ENCODE measurements at places on chromosomes 6 and 20.

DNA sequence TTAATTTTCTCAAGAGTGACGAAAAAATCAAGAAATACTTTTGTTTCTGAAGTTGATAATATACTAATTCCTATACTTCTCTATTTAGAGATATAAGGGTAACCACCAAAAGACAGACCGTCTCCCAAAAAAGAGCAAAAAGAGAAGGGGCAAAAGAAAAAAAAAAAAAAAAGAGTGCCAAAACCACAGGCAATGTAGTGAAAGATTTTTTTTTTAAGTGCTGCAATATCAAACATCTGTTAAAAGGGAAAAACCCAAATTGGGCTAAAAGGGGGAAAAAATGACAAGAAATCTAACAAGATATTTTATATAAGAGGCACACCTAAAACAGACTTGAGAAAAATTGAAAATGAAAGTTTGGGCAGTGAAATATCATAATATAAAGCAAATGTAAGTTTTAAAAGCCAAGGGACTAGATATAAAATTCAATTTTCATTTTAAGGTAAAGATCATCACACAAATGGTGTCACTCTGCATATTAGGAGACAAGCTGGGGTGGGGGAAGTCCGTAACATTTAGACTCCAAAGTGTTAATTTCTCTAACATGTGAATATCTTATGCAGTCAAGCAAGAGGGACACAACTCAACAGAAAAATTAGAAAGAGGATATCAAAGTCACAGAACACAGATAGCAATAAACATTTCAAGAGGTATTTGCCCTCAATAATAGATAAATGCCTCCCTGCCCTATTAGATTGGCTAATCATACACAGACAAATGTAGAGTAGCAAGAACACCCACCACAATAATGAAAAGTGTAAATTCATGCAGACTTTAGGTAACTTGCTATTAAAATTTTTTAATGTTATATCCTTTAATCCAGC, 9.1 kb downstream of the C6orf52 start:
- no peak for DNase-seq

- DNase-seq: no peak
Observed at GRCh38 chr6:33663727-33664449, 42.8 kb downstream of the ITPR3 start.

DNA sequence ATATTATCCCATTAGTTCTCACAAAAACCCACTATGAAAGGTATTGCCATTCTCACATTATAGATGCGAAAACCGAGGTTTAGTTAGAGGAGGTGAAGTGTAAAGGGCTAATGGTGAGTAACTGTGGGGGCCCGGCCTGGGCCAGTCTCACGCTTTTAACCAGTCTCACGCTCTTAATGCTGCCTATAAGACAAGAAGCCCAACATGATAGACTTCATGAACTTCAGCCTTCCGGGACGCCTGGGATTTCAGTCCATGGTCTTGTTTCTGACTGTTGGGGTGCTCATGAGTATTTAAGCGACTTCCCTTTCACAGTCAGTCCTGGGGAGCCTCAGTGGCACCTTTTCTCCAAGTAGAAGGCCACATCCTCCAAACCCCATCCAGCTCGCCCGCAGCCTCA, 31.7 kb downstream of the AGPAT4 start:
- no peak for DNase-seq

GRCh38 chr6:160735523-160735922, 33.5 kb downstream of the PLG start:
- no peak for DNase-seq

DNA sequence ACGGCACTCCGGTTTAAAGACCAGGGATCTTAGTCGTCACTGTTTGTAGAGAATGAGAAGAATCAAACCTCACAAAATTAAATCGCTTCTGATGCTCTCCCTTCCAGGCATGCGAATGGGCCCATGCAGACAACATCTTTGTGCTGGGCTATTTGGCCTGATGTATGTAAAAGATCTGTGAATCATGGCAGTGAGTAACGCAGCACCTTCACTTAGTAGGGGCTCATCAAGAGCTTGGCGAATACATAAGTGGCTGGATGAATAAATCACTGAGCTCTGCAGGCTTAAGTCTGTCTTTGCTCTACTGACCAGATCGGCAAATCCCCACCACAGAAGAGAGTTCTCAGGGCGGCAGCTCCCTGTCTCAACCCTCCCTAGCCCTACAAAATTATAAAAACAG, 44.8 kb upstream of the AFDN start:
- no peak for DNase-seq

GRCh38 chr6:131555992-131556391, 17.0 kb upstream of the ARG1 start:
- no peak for DNase-seq

DNA sequence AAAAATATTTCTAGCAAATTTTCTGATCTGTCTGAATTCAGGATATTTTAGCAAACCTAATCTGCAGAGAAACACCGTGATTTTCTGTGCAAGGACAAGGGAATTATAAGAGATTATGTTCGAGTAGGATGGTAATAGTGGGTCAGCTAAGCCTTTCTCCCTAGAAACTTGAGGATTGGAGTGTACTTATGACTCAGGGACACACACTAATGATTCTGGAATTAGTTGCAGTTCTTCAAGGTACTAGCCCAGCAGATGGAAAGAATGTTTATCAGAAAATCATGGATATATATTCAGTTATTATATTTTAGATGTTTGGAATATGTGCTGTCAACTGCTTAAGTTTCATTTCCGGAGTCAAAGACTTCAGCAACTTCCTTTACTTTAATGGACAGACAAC, 177.1 kb upstream of the MAP3K7 start:
- no peak for DNase-seq

GRCh38 chr6:129485746-129486145, 224.2 kb downstream of the ARHGAP18 start:
- peak; percentile 30 for DNase-seq

GRCh38 chr6:158071121-158072082, 89.7 kb downstream of the SYNJ2 start:
- DNase-seq: no peak

- no peak for DNase-seq
Observed at GRCh38 chr20:11130554-11131166, 456.9 kb upstream of the JAG1 start.

DNA sequence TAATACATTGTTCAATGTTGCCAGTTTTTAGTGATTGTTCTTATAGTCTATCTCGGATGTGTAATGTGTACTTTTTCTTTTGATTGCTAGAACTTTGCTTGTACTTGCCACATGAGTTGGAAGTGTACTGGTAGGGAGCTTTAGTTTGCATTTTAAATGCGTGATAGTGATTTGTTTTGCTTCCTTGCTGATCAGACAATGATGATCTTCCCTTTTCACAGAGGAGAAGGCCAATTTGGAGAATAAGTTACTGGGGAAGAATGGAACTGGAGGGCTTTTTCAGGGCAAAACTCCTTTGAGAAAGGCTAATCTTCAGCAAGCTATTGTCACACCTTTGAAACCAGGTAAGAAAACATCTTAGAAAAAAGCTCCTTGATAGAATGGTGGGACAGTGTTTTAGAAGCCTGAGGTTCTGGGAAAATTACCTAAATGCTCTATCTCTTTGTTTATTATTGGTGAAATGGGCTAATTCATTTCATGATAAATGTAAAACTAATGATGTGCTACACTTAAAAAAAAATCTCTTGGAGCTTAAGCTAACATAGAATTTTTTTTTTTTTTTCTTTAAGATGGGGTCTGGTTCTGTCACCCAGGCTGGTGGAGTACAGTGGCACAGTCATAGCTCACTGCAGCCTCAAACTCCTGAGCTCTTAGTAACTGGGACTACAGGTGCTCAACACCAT, 20.9 kb downstream of the TPX2 start:
- no peak for DNase-seq

DNA sequence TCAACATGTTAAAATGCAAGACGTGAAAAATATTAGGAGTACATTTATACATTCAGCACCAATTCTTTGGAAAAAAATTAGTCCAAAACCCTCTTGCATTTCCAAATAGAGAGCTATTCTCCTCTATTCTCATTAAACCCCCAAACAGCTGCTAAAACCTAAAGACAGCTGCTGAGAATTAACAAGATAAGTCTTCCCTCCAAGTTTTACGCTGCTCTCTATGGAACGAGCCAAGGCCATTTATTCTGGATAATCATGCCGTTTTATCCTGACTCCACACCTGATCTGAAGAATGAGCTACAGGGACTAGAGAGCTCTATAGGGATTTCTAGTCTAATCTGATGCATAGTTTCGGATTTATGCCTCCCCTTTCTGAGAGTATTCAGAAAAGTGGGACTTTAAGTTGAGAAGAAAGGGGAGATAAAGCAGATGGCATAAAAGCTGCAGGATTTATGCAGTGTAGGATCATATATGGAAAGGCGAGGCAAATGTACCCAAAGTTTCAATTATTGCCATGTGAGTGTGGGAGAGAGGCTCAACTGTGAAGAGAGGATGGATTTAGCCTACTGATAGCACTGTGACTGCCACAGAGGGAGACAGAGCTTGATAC, 64.7 kb upstream of the HS3ST5 start:
- DNase-seq: no peak

GRCh38 chr6:35737413-35738211, 780 bp downstream of the ARMC12 start:
- peak; percentile 71 for DNase-seq

DNA sequence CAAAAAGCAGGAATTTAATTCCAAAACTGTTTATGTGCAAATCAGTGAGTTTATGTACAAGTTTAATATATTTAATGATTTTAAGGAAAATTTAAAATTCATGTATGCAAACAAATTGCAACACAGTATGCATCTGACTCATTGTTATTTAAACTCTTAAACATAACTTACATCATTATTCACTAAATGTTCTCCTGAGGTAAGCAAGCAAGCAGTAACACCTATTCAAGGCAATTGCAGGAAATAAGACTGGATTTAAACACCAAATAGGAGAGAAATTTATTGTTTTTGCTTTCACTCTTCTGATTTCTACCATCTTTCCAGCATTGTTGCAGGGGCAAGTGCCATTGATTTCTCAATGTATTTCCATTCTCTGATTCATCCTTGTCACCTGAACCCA, 239.5 kb downstream of the TFAP2A start:
- DNase-seq: no peak

- peak; percentile 50 for DNase-seq
Observed at GRCh38 chr6:12354499-12354898, 64.3 kb downstream of the EDN1 start.

GRCh38 chr6:144364208-144364720, 79.1 kb downstream of the UTRN start:
- no peak for DNase-seq

DNA sequence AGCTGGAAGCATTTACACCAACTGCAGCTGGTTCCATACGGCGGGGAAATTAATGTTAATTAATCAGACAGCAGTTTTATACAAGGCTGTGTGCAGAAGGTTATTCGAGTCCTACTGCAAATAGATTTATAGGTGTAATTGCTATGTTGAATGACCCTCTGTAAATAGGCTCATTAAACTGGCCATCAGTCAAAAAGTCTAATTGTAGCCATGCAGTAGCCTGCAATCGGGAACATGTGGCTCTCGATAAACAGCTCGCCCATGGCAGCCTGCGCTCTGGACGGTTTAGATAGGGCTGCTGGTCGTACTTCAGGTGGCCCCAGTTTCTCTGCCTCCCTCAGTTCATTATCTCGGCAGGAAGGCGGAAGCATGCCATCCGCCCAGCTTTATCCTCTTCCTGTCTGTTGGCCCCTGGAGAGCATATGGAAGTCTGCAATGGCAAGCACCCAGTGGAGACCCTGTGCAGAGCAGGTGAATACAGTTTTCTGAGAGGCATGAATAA, 143.2 kb downstream of the MBOAT1 start:
- no peak for DNase-seq

GRCh38 chr20:2004171-2004570, 10.3 kb upstream of the PDYN start:
- DNase-seq: no peak

GRCh38 chr6:159033160-159034049, 11.4 kb downstream of the TAGAP start:
- no peak for DNase-seq

GRCh38 chr20:24362080-24362479, 107.3 kb upstream of the SYNDIG1 start:
- no peak for DNase-seq

- DNase-seq: peak; percentile 12
Observed at GRCh38 chr6:63943826-63944225, 308.2 kb downstream of the PHF3 start.

DNA sequence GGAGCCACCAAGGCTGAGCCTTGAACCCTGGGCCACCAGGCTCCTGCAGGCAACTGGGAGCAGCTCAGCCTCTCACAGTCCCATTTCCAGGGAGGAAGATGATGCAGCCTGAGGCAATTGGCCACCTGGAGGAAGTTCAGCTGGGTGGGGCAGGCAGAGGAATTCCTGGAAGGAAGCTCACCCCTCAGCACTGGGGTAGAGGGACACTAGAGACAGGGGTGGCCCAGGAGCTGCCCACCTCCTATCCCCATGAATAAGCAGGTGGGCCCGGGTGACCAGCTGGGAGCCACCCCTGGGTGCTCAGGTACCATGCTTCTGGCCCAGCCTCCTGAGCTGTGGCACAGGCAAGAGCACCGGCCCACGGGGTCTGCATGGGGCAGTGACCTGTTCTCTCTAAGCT, 3.6 kb upstream of the HSPA12B start:
- DNase-seq: no peak

GRCh38 chr6:81638366-81638765, 114.1 kb downstream of the TENT5A start:
- no peak for DNase-seq

DNA sequence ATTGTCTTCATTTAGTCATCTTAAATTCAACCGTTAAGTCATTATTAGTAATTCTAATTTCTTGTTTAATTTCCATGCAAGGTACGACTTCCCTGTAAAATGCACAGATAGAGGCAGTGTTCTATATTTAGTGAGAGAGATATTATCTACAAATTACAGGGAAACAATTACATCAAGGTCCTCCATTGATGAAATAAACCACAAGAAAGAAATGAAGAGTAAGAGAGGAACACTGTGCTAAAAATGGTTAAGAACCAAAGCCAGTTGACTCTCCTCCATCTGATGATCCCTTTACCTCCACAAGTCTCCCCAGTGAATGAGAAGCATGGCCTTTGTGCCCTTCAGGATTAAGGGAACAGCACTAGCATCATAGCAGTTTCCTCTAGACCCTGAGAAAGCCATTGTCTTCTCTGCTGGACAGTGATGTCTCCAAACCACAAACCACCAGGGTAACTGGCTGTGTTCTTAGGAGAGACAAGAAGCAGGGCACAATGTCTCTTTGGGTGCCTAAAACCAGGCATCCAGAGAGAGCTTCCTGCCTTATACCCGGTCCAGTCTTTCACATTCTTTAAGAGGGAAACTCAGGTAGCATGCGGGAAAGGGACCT, 38.1 kb downstream of the IRF4 start:
- no peak for DNase-seq

- no peak for DNase-seq
Observed at GRCh38 chr20:34175079-34175478, 63.0 kb upstream of the EIF2S2 start.

DNA sequence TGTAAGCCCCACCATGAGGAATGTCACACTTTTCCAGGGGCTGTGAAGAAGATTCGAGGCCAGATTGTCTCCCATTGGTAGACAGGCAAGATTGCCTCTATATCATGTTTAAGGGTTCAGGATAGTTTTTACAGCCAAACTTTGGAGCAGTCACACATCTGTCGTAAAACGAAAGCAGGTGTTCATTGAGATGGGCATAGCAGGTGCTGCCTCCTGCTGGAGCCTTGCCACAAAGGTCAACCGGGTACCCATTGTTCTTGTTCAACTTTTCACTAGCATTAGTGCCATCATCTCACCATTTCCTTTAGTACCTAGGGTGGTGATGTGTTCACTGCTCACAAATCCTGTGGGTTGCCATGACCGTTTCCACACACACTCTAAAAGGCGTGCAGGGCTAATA, 198.3 kb downstream of the HTR1B start:
- DNase-seq: no peak
